Left cardiac atrium (tissue), 4 donors: ENCODE measurements at places on chromosomes 5 and 9. TPM values are rescaled to one million over a fixed set of nuclear protein-coding genes. Genes with fewer than 3 reads are reported as not detected.

- no peak for DNase-seq
These were observed 137.4 kb downstream of the DAB2IP start for GRCh38 chr9:121788686-121789366.

DNA sequence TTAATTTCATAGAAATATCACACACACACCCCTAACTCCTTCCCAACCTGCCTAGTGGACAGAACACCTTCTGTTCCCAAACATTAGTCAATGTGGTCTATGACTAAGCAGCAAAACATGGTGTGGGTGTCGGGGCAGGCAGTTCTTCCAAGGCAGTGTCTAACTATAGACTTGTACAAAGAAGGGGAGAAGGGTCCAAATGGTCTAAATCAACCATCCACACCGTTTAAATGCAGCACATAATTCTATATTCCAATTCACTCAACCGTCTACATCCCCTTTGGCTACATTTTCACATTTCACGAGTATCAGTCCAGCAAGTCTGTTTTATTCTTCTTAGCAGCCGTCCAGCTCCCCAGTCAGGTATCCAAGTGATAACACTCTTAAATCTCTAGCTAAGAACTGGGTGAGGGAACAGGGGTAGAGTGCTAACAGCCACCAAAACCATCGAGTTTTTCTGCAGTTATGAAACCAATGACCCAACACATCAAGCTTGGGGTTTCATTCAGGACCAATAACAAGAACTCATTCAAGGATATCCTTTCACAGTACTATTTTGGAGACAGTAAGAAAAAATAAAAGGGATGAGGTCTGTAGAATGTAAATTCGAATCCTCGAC is 3.3 kb downstream of the ZNF608 start:
- DNase-seq, result peak; percentile 44

DNA sequence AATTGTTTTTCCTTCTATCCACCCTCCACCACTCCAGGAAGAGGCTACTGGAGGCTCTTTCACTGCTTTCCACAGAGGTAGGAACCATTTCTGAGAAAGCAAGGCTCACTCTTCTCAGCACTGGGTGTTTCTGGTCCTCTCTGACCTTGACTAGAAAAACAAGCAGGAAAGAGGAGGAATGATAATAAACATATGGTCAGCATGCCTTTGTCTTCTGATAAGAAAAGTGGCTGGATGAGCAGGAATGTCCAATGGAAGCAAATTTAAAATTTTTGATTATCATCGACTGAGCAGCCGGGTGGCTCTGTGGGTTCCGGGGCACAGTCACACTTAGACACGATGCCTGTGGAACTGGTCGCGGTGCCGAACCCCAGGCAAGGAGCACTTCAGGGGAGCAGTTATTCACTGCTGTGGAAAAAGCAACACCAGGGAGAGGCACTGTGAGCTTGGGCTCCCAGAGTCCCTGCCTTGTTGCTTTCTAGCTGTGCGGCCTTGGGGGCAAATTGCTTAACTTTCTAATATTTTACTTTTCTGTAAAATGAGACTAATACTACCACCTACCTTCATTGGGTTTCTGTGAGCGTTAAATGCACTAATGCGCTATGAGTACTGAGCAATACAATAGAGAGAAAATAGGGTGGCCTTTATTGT is 157.0 kb upstream of the LHFPL2 start:
- DNase-seq, result no peak

DNA sequence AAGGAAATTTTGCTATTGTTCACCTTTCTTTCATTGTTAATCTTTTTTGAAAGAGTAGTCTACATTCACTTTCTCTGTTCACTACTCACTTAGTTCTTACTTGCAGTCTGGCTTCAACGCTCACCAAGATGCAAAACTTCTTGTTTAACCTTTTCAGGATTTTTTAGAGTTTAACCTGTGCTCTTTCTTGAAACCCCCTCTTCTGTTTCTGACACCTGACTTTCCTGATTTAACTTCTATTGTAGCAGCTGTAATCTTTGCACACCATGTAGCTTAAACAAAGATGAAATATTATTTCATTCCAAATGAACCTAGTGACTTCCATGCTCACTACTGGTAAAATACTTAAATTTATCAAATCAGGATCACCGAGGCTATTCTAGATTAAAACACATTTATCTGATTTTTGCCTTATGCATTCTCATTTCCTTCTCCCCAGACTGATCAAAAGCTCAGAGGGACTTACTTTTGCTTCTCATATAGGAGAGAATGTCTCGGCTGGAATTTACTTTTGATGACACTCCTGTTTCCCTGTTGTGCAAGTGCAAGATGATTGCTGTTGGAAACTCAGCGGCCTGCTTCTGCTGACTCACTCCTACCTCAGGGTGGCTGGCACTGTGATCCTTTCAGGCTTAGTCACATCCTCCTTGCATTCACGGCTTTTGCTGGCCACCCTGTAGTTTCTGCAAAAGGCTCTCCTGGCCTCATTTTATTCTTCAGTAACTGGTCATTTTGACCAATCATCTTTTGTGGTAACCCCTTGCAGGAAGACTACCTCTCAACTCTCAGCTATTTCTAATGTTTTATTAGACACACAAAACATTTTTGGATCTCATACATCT is 109.3 kb upstream of the IFNE start:
- peak; percentile 69 for DNase-seq

DNA sequence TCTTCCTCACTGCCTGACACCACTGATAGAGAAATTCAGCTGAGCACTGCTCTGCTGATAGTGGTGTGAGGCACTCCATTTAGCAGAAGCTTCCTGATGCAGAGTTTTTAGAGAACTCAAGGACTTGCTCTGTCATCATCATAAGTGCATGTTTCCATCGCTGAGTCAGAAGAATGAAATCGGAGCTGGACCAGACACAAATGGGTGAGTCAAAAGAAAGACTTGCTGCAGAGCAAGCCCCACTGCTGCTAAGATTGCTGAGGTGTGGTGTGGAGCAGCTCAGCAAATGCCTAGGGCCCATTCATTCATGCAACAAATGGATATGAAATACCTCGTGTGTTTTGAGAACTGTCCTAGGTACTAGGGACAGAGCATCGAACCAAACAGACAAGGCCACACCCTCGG is 410.2 kb upstream of the SLC30A5 start:
- peak; percentile 30 for DNase-seq

DNA sequence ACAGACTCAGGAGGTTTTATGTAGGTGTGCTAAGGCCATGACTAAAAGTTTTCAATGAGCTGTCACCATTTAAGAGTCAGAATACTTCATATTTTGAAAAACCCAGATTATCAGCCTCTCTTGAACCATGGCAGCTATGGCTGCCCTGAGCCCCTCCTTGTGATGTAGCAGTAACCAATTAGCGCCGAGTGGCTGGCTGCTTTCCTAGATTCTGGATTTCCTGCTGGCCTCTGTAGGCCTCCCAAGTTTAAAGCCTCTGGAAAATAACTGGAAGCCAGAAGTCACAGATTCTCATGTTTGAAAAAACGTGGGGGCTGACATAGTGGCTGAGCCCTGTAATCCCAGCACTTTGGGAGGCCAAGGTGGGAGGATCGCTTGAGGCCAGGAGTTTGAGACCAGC is 25.5 kb downstream of the DAB2IP start:
- no peak for DNase-seq

DNA sequence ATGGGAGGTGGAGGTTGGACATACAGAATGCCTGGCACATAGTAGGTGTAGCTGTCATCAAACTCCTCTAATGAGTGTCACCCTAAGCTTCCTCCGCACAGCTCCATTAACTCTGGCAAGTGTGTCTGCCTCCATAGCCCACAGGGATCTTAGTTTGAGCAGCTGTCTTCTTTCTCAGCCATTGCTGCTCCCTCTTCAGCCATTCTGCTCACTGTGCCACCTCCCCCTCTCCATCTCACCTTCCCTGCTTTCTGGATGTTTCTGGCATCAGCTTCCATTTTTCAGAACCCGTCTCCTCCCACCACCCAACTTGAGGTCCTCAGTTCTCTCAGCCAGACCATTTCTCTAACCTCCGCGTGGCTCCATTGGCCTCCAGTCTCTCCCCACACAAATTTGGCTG is 13.3 kb upstream of the GLIS3 start:
- no peak for DNase-seq

Gene LIX1
- total RNA-seq, result 0.16 TPM

Gene C5orf52
- not detected for total RNA-seq
